ENCODE measurements at places on chromosomes 7 and 10.

DNA sequence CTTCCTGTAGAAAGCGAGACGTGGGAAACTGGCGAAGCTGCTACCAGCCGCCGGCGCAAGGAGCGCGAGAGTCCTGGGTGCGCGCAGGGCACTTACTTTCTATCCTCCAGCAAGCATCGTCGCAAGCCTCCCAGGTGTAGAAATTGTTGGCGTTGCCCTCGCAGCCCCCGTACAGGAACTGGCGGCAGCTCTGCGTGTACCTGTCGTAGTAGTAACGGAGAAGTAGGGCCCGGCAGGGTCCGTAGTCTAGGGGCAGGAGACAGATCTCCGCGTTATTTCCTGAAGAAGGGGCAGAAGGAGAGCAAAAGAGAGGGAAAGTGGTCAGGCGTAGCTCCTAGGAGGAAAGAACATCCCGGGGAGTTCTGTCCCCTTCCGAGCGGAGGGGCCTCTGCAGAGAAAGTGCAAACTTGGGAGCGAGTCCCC, 501 bp downstream of the TFPI2 start:
- DNase-seq, result no peak

DNA sequence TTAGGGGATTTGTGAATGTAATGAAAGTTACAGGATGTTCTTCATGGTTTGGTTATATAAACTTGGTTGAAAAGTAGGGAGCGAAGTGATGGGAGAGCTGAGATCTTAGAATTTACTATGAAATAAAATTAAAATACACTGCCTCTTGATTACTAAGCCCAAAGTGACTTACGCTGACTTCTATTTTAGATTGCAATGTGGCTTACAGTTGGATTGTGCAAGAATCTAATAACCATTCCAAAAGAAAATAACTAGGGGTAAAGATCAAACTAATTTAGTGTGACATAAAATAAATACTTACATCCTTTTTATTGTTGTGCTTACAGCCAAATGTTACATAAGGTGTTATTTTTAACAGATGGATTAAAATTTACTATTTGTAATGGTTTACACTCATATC, 15.3 kb downstream of the WNT16 start:
- DNase-seq, result no peak

DNA sequence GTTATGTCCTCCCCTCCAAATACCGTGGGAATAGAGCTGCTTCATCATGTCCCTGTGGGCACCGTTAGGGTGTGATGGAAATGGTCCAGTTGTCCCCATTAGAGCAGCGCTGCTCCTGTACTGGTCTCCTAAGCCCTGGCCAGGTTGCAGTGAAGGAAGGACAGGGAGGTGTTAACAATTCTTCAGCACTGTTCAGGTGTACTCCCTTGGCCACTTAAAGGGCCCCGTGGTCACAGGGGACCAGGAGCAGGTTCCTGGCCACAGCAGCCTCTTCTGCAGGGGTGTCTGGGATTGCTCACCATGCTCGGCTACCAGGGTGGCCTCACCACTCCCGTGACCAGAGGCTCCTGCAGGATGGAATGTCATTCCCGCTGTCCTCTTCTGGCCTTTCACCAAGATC, 65.8 kb downstream of the MINDY4 start:
- DNase-seq, result no peak

GRCh38 chr7:24971333-24972165, 8.4 kb downstream of the OSBPL3 start:
- no peak for DNase-seq

DNA sequence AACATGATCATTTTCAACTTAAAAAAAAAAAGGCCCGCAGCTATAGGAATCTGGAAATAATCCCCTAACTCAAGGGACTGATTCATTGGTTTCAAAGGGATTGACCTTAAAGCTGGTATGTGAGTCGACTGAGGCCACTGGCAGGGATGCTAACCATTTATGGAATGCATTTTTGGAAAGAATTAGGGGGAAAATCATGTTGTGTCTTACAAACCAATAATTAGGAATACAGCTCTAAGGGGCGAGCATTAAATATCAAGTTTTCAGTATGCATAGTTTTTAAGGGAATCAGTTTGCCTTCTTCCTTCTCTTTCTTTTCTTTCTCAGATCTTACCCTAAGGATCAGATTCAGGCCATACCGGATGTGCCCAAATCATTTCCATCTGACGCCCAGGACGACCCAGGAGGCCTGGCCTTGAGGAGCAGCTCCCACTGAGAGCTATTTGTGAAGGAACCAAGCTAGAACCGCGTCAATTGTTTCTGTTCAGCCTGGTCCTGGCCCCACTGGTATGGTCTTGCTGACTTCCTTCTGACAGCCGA, 48.7 kb downstream of the BPGM start:
- DNase-seq, result no peak

DNA sequence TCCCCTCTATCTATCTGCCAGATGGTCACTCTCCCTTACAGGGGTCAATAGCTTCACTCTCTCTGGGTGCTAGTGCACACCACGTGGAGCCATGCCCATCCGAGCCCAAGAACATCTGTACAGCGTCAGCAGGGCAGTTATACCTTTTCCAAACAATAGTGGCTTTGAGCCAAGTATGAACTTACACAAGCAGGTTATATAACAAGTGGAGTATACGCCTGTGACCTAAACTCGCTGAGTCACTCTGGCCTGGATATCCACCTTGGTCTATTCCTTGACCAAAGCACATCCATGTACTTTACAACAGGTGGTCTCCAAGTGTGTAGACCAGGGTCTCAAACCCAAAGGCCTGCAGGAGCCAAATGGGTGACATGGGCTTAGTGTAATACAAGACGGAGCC, 20.3 kb downstream of the PLAC9 start:
- no peak for DNase-seq

Measured in T-helper 2 cell (primary cell).